GM13977 (cell line): ENCODE measurements at places on chromosomes 12 and 14.

DNA sequence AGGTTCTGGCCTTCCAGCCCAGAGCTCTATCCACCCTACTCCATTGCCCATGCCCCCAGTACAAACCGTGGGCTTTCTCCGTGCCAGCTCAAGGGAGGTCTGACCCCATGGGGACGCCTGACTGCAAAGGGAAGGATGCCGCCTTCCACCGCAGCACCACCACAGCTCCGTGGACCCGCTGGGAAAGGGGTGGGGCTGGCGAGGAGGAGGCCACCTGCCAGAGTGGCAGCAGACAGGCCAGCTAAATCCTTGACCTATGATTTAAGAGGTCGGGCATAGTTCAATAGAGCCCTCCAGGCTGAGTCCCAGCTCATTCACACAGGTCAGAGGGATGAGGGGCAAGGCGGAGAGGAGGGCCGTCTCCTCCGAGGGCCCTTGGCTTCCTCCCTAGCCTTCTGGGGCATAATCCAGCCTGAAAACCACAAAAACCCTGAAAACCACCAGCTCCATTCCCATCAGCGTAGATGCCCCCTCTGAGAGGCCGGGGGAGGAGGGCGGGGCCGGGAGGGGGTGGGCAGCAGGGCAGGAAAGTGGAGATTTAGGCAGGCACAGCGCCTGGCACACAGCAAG is 14.9 kb upstream of the FIGNL2 start:
- no peak for DNase-seq

- DNase-seq: no peak
Measured at GRCh38 chr12:113069149-113069548, 12.6 kb downstream of the DTX1 start.

- no peak for DNase-seq
Measured at GRCh38 chr12:55703901-55704761, 3.6 kb downstream of the ITGA7 start.

DNA sequence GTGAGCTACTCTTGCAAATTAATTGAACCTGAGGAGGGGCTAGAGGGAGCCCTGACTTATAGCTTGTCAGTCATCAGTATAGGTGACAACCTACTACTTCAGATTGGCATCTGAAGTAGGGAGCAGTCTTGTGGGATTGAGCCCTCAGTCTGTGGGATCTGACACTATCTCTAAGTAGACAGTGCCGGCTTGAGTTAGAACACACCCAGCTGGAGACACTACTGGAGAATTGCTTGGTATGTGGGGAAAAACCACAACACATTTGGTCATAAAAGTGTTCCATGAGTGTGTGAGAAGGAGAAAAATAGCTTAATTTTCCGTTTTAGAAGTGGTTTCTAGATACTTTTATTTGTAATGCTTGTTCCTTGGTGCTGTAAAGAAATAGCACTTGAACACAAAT is 30.5 kb upstream of the DDHD1 start:
- DNase-seq: no peak

DNA sequence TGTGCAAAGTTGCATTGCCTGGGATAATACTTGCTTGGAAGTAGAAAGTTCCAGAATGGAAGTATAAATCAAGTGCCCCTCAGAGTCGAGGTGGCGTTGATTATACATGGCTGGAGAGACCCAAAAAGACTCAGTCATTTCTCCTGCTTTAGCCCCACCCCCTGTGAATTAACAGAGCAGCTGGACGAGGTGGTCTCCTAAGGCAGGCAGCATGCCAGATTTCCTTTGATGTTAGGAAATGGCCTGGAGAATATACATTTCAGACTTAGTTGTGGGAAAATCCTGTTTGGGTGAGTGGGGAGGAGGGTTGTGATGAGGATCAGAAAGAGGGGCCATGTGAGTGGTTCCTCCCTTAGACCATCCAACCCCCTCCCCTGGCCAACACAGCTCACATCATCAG is 406.1 kb upstream of the TMPO start:
- no peak for DNase-seq

- no peak for DNase-seq
Measured at GRCh38 chr14:61257469-61258057, 23.6 kb downstream of the TMEM30B start.

DNA sequence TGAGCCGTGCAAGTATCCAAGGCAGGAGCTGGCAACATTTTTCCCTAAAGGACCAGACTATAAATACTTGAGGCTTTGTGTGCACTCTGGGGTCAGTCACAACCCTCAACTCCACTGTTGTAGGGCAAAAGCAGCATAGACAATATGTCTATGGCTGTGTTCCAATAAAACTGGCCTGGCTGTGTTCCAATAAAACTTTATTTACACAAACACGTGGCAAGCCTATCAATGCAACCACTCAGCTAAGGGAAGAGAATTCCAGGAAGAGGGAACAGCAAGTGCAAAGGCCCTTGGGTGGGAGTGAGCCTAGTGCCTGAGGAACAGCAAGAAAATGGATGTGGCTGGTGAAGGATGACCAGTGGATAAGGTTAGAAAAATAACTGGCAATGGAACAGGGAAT is 11.3 kb upstream of the FAM181A start:
- DNase-seq: no peak

GRCh38 chr14:96713426-96713825 is 83.8 kb upstream of the VRK1 start:
- DNase-seq: no peak

GRCh38 chr12:65673156-65673690 is 151.1 kb upstream of the HMGA2 start:
- DNase-seq: no peak
